HCT116 (cell line): ENCODE measurements at places on chromosomes 1 and 21.

DNA sequence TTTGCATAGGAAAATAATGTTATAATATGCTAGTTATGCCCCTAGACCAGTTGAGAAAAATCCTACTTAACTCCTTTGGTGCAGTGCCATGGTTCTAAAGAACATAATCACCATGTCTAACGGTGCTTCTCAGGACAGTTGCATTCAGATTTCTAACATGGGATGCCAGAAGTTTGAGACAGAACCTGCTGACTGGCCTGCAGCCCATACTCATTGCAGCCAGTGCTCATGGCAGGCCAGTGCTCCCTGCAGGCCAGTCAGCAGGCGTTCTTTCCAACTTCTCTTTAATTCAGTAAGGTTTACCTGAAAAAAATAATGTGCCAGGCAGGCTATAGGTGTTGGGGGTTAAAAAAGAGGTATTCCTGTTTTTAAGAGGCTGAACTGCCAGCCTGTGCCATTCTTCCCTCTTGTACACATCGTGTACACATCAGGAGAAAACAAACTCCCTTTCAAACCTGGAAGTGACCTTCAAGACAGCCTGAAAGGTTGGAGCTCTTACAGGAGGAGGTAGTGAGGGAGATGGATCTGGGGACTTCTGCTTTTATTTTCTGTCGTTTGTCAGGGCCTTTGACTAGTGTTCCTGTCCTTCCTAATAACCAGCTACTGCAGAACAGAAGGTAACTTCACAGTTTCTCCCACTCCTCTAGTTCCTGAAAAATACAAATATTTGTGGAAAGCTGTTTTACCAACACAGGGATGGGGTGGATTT is 146.0 kb upstream of the MAGI3 start:
- DNase-seq, result no peak
- no peak overlapping the region for H3K4me3 ChIP-seq
- H3K27me3 ChIP-seq, result no peaks in the 10 kb centered on the region
- no peaks in the 10 kb centered on the region for H3K4me1 ChIP-seq

- H3K27me3 ChIP-seq, result no peaks in the 10 kb centered on the region
- H3K27ac ChIP-seq, result no peak overlapping the region
- no peaks in the 10 kb centered on the region; the same call in 1 of the 2 replicates for H3K4me1 ChIP-seq
- H3K4me3 ChIP-seq, result no peak overlapping the region
- no peaks in the 10 kb centered on the region for H3K36me3 ChIP-seq
Measured at GRCh38 chr1:40625076-40625475, 40.4 kb downstream of the RIMS3 start.

DNA sequence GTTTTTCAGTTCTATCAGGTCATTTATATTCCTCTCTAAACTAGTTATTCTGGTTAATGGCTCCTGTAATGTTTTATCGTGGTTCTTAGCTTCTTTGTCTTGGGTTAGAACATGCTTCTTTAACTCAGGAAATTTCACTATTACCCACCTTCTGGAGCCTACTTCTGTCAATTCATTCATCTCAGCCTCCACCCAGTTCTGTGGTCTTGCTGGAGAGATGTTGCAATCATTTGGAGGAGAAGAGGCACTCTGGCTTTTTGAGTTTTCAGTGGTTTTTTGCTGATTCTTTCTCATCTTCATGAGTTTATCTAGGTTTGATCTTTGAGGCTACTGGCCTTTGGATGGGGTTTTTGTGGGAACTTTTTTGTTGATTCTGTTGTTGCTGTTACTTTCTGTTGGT is 213.0 kb downstream of the BRINP2 start:
- H3K36me3 ChIP-seq, result no peaks in the 10 kb centered on the region
- DNase-seq, result no peak
- no peaks in the 10 kb centered on the region; the same call in 1 of the 2 replicates for H3K27me3 ChIP-seq
- no peaks in the 10 kb centered on the region for H3K4me1 ChIP-seq

DNA sequence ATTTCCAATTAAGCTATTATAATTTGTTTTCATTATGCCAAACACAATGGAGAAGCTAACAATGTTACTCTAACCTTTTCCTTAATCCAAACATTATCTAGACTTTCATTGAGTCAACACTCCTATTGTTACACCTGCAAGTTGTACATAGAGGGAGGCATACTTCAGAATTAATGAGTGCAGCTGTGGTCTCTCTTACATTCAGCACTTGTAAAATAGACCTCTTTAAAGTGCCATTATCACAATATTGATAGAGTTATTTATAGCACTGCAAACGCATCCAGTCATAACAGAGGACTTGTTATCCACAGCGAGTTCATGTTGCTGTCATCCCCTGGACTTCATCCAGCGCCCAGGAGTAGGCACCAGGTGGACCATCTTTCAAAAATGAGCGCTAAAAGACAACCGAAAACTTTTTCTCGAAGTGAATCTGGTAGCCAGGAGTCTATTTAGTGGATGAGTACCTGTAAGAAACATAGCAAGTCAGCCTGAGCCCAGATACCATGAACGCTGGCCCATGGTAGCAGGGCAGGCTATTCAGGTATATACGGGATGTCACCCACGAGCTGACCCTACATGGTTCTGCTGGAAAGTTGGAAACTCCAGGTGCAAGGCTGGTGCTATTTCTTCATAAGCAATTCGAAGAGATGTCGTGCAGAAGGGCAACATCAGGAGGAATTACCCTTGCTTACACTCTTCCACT is 70.6 kb upstream of the NFIA start:
- no peak overlapping the region for H3K4me3 ChIP-seq
- peaks cover 11% of the 10 kb centered on the region; the same call in 1 of the 2 replicates for H3K27me3 ChIP-seq
- no peaks in the 10 kb centered on the region for H3K36me3 ChIP-seq
- DNase-seq, result no peak
- H3K27ac ChIP-seq, result no peak overlapping the region
- H3K4me1 ChIP-seq, result no peaks in the 10 kb centered on the region

DNA sequence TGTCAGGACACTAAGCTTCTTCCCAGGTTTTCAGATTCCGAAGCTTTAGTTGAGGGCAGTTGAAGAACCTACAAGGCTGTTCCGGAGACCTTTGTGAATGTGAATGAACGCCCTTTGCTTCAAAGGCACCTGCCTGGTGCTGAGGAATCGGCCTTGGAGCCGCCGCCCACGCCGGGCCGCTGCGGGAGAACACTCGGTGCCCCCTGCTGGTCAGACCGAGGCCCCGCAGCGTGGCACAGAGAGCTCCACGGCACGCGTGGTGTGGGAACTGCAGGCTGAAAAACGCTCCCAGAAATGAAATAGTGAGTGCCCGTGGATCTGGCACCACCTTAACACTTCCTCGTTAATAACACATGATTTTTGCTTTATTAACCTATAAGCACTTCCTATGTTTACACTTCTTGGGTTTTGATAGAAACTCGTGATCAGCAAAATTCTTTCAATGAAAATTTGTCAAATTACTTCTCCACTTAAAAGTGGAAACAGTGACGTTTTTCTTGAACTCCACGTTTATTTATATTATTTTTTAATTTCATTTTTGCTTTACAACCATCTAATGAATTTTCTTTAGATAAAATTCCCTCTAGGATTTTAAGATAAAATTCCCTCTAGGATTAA is 460.6 kb downstream of the DSCAM start:
- no peak for DNase-seq
- no peaks in the 10 kb centered on the region for H3K27me3 ChIP-seq
- H3K27ac ChIP-seq, result no peak overlapping the region
- no peak overlapping the region for H3K4me3 ChIP-seq
- H3K36me3 ChIP-seq, result no peaks in the 10 kb centered on the region

DNA sequence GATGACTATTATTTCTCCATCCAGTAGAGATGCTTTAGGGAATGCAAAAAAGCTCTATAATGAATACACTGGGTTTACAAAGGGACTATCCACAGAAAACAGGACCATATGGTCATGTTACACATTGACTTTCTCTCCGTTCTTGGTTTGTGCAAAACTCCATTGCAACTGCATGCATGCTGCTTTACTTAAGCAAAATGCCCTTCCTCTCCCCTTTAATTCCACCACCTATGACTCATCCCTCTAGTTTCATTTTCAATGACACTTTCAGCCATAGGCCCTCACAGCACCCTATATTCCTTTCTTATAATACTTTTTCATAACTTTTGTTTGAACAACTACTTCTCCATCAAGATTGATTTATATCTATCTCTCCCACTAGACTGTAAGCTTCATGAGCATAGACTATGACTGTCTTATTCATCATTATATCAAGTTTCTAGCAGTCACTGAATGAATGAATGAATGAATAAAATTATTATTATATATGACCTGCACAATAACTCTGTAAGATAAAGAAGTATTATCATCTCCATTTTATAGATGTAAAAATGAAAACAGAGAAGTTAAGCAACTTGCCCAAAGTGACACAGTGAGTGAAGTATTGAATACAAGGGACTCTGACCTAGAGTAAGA is 248.9 kb downstream of the PLPP3 start:
- H3K4me1 ChIP-seq, result peaks cover 19% of the 10 kb centered on the region
- H3K36me3 ChIP-seq, result no peaks in the 10 kb centered on the region
- H3K4me3 ChIP-seq, result no peak overlapping the region
- no peak overlapping the region for H3K27ac ChIP-seq
- no peaks in the 10 kb centered on the region for H3K27me3 ChIP-seq

GRCh38 chr1:22782406-22782805 is 71.8 kb downstream of the EPHB2 start:
- H3K36me3 ChIP-seq, result no peaks in the 10 kb centered on the region
- DNase-seq, result no peak
- no peak overlapping the region for H3K27ac ChIP-seq

DNA sequence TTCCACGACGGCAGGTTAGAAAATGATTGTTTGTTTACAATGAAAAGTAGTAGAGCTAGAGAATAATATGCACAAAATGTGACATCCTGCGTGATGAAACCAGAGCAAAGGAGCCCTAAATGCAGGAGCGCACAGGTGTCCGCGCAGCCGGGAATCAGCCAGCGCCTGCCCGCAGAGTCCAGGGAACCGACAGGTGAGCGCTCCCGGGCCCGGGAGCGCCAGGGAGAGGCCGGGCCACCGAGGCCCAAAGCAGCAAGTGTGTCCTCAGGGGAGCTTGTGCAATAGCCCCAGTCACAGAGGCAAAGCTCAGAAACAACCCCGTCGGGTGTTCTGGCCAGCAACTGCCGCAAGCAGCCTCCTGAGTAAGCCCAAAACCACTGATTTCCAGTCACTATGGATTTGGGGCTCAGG is 789 bp upstream of the GALE start:
- H3K27ac ChIP-seq, result peak overlapping the region; percentile 48
- peak overlapping the region; percentile 65 for H3K4me3 ChIP-seq
- peaks cover 16% of the 10 kb centered on the region; the same call in 1 of the 2 replicates for H3K36me3 ChIP-seq
- no peaks in the 10 kb centered on the region for H3K27me3 ChIP-seq
- DNase-seq, result no peak

GRCh38 chr1:179166663-179167417 is 62.6 kb downstream of the ABL2 start:
- DNase-seq, result no peak
- H3K4me1 ChIP-seq, result peaks cover 13% of the 10 kb centered on the region
- H3K27me3 ChIP-seq, result no peaks in the 10 kb centered on the region
- H3K36me3 ChIP-seq, result no peaks in the 10 kb centered on the region

DNA sequence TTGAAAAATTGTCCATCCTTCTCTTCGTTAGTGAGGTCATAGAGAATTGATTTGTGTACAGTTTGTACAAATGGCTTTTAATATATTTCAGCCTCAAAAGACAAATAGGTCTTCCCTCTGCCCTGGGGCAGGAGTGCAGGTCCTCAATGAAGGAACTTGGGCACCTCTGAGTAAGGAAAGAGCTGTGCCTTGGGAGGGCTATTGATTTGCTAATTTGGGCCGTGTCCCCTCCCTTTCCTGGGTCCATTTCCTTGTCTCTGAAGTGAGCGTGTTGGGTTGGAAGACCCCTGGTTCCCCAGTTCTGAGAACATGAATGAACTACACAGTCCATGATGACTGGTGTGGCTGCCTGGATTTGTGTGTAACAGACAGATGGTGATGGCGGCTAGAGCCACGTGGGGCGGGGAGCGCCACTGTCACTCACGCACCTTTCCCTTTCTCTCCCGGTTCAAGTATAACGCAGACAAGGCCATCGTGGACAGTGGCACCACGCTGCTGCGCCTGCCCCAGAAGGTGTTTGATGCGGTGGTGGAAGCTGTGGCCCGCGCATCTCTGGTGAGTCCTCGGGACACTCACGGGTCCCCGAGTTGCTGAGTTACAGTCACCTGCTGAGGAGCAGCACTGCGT is 71.0 kb upstream of the FAM3B start:
- H3K4me3 ChIP-seq, result no peak overlapping the region
- H3K27ac ChIP-seq, result no peak overlapping the region
- no peak for DNase-seq
- 0 out of 2 replicates have a peak, but pooled peaks cover under 1% of the 10 kb centered on the region for H3K36me3 ChIP-seq

DNA sequence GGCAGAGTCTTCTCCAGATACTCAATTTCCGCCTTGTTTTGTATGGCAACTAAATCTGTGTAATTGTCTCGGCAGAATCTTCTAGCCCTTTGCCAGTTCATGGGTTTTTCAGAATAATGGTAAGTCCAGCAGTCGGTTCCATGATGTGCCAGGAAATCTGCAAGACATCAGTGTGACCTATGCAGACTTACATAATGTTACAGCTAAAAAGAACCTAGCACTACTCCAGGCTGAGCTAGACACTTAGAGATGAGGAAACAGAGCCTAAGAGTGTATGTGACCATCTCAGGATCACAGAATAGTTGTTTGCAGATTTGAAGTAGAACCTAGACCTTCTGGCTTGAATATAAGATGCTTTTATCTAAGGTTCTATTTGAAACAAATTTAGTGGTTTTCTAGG is 2.8 kb downstream of the SELL start:
- no peaks in the 10 kb centered on the region for H3K27me3 ChIP-seq
- no peak overlapping the region for H3K4me3 ChIP-seq
- peaks cover 2% of the 10 kb centered on the region; the same call in 1 of the 2 replicates for H3K4me1 ChIP-seq
- no peaks in the 10 kb centered on the region for H3K36me3 ChIP-seq
- DNase-seq, result no peak

DNA sequence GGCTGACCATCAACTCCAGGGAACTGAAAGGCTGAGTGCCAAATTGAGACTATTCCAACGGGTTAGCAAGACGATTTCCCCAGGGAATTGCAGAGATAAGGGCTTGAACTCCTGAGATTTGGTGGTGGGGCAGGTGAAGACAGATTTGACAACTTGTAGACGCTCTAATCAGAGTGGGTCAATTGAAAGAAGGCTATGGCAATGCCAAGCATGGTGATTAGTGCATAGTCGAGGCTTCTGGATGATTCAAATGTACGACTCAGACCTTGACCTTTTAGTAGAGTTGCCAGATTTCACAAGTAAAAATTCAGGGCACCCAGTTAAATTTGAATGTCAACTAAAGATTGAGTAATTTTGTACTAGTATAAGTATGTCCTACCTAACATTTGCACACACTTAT is 302.1 kb upstream of the SPAG17 start:
- H3K36me3 ChIP-seq, result no peaks in the 10 kb centered on the region
- no peak overlapping the region for H3K4me3 ChIP-seq
- H3K4me1 ChIP-seq, result no peaks in the 10 kb centered on the region
- no peak for DNase-seq
- H3K27me3 ChIP-seq, result no peaks in the 10 kb centered on the region

DNA sequence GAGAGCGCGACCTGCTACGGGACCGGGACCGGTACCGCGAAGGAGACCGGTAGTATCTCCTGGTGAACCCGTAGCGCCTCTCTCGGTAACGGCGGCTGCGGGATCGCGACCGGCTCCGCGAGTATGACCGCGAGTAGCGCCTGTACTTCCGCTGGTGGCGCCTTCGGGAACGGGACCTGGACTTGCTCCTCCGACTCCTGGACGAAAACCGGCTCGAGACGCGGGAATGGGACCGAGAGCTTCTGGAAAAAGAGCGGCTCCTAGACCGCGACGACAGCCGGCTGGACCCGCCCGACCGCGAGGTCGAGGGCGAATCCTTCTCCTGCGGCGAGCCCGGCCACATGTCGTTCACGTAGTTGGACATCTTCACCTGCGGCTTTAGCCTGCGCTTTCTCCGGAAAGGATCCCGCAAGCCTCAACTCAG is 642 bp downstream of the RSRP1 start:
- peak overlapping the region; percentile 97 for H3K27ac ChIP-seq
- no peak for DNase-seq
- H3K36me3 ChIP-seq, result peaks cover 18% of the 10 kb centered on the region

- no peak for DNase-seq
- H3K36me3 ChIP-seq, result no peaks in the 10 kb centered on the region
- no peak overlapping the region for H3K27ac ChIP-seq
- H3K27me3 ChIP-seq, result no peaks in the 10 kb centered on the region
- H3K4me3 ChIP-seq, result no peak overlapping the region
Measured at GRCh38 chr1:31122101-31122735, 56.7 kb upstream of the PUM1 start.
